Stimulated activated CD8-positive, alpha-beta memory T cell treated with anti-CD3 and anti-CD28 coated beads, Interleukin-4, amount 100 ng/mL, for 1 hour (primary cell): ENCODE measurements at places on chromosomes 11 and 22.

- DNase-seq: no peak
These were observed 551.1 kb downstream of the MN1 start for GRCh38 chr22:27250418-27250817.

- DNase-seq: no peak
These were observed 53.9 kb downstream of the CTNND1 start for GRCh38 chr11:57815476-57815875.

DNA sequence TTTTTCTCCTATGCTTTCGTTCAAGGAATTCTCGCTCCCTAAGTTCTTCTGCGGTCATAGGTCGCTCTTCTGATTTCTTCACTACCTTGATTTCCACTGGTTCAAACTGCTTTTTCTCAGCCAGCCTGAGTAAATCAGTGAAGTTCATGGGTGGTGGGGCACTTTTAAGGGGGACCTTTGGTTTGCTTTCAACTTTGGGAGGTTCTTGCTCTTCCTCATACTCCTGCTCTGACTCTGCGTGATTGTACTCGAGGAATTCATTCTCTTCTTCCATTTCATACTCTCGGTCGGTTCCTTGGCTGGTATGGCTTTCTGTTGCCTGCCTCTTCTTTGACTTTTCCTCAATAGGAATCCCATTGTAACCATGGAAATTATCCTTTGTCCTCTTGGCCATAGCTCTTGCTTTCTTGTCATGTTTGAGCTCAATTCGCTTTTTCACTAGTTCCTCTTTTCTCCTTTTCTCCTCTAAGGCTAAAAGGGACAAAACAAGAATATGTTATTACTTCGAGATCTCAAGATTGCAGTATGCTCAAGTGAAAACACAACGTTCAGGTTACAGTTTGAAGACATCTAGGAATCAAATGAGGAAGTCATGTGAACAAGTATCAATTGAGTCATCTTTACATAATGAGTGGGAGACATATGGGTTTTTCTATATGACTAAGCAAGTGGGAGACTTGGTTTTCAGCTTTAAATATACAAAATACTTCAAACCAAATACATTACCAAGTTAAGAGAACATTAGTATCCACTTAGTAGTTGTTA lies 16.2 kb downstream of the MISFA start:
- DNase-seq: no peak

DNA sequence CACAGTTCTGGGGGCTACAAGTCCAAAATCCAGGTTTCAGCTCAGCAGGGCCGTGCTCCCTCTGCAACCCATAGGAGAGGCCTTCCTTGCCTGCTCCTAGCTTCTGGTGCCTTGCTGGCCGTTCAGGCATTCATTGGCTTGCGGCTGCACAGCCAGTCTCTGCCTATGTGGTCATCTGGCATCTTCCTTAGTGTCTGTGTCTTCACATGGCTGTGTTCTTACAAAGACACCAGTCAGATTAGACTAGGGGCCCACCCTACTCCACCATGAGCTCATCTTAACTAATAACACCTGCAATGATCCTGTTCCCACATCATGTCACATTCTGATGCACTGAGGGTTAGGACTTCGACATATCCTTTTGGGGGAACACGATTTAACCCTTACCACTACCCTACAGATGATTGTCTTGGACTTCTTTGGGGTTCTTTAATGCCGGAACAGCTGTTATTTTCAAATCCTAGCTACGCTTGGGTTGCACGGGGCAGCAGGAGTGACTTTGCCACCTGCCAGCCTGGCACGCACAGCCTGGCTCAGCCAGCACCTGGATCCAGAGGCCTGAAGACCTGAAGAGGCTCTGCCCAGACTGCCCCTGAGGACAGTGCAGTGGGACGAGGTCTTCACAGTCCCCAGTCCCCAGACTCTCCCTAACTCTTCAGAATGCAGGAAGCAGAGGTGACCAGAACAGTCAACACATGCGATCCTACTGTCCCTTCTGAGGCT lies 7.7 kb upstream of the NEAT1 start:
- DNase-seq: no peak

DNA sequence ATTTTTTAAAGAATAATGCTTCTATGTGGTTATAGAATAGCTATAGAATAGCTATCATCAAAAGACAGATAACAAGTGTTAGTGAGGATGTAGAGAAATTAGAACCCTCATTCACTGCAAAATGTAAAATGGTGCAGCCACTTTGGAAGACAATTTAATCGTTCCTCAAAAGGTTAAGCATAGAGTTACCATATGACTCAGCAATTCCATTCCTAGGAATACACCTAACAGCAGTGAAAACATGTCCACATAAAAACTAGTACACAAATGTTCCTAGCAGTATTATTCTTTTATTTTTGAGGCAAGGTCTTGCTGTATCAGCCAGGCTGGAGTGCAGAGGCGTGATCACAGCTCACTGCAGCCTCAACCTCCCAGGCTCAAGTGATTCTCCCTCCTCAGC lies 34.0 kb downstream of the RTL6 start:
- DNase-seq: no peak

DNA sequence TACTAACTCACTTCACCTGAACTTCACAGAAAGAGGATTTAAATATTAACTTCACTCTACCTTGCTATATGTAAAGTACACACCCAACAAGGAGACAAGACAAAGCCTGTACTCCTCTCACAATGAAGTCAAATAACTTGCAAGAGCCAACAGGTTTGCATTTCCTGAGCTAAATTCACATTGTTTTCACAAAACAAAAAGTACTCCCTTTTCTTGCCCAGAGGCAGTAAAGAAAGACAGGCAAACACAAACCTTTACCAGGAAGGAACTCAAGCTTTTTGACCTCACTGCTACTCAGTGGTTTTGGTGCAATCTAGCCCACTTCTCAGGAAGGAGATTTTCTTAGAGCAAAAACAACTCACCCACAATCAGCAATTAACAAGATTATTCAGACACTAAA lies 15.7 kb downstream of the USP28 start:
- no peak for DNase-seq

DNA sequence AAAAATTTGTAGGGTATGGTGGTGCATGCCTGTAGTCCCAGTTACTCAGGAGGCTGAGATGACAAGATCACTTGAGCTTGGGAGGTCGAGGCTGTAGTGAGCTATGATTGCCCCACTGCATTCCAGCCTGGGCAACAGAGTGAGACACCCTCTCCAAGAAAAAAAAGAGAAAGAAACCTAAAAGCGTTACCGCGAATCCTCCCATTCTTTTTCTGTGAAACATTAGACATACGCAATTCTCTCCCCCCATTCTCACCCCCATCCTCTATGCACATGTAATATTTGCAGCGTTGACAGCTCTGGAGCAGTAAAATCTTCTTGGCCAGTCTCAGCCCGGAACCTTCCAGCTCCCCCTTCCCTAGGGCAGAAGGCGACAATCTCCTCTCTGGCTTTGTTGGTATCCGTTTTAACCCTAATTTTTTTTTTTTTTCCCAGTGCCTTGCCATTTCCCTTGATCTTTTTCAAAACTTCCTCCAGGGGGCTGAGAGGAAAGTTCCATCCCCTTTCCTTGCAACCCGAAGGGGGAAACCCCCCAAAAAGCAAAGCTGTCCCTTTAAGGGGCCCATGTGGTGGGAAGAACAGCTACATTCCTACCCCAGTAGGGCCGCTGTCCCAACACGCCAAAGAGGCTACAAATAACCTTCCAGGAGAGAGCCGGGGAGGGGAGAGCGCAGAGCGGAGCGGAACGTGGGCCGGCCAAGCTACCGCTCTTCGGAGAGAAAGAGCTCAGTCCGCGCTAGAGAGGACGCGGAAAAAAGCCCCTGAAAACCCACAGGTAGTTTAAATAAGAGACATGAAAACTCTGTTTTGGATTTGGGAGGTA lies 1.9 kb downstream of the LRP4 start:
- DNase-seq: no peak

GRCh38 chr11:22976146-22976545 lies 115.9 kb upstream of the CCDC179 start:
- DNase-seq: no peak

DNA sequence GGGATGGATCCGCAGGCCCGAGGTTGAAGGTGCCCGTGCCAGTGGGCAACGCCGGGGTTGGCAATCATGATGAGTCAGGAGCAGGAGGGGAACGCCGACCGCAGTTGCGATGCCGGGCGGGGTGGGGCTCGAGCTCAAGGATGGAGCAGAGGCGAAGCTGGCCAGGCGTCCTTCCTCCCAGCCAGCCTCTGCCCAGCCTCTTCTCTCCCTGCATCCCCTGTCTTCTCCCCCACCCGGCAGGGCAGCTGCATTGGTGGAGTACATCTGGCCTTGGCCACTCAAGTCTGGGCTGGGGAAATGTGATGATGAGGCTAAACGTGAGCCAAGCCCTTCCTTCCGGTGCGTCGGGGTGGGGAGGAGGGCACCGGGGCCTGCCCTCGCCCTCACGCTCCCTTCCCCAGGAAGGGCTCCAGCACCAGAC lies 3.9 kb downstream of the IFITM10 start:
- DNase-seq: no peak

- no peak for DNase-seq
These were observed 6.6 kb upstream of the SNX32 start for GRCh38 chr11:65826984-65827735.
